ENCODE measurements at places on chromosomes 16 and 17.
A peak's percentile ranks its signal among the peaks of the same experiment; 100 is the strongest.

DNA sequence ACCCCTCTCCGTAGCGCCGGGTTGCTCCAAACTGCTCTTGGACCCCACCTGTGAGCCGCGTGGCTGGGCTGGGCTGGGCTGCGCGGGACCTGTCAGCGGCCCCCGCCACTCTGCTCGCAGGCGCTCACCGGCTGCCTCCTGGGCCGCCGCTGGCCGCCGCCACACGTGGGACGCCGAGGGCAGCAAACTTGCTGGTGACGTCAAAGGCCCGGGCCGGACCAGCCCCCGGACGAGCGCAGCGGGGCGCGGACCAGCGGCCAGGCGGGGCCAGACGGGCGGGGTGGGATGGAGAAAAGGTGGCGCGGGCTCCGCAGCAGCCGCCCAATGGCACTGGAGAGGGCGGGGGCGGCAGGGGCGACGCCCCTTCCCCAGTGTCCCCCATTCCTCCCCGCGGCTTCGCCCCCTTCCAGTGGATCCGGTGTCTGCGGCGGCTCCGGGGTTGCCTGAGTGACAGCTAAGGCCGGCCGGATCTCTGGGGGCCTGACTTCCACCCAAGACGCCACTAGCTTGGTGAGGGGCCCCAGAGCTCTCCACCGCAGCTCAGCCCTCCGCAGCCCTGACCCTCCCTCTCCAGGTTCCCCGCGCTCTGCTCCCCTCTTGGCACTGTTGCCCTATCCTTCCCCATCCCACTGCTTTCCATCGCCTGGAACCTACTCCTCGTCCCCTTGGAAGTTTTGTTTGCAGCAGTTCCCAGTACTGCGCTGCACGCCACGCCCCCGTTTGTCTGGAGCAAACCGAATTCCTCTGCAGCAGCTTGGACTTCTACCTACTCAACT lies at the start of gene HS3ST3A1:
HS3ST3A1 (minus strand) TSS at position 154 of the 776 bp plus-strand sequence. CDS start 800 bp downstream, outside the sequence.
- no peak for DNase-seq

- DNase-seq = peak; percentile 62
Observed at GRCh38 chr17:39863918-39864746, at the start of gene IKZF3. Gene IKZF3, minus strand, starts transcription at chr17:39864312. Its CDS starts 186 bp downstream, at chr17:39864126.

- DNase-seq = no peak
Observed at GRCh38 chr16:64882078-64882784, 239.6 kb downstream of the CDH11 start.

DNA sequence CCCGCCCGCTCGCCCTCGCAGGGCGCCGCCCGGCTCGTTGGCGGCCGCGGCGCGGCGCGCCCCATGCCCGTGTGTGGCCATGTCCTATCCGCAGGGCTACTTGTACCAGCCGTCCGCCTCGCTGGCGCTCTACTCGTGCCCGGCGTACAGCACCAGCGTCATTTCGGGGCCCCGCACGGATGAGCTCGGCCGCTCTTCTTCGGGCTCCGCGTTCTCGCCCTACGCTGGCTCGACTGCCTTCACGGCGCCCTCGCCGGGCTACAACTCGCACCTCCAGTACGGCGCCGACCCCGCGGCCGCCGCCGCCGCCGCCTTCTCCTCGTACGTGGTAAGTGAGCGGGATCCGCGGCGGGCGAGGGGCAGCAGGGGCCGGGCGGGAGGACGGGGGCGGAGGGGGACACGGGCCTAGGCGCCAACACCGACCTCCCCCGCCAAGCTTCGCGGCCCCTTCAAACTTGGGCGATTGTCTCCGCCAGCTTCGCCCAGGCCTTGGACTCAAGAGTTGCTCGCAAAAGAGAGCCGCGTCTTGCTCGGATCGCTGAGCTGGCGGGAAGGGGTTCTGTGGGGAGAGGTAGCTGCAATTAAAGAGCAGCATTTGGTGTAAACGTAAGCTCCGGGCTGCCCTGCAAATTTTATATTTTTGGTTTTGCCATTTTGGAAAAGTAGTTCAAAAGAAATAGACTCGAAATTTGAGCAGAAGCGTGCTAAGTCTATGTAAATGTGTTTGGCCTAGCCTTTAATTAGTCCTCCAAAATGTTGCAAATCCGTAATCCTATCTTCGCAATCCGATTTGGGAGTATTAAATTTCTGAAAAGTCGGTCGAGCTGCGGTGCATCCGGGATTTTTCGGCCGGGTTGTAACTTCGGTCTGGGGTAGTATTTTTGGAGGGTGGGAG lies 702 bp downstream of the IRX5 start:
- DNase-seq = peak; percentile 11

- peak; percentile 38 for DNase-seq
Observed at GRCh38 chr17:50817838-50818237, 17.5 kb upstream of the WFIKKN2 start.

GRCh38 chr17:21140911-21141310 lies 14.1 kb downstream of the DHRS7B start:
- DNase-seq = no peak

GRCh38 chr17:77489239-77489892 lies 348.6 kb downstream of the SEC14L1 start:
- no peak for DNase-seq

DNA sequence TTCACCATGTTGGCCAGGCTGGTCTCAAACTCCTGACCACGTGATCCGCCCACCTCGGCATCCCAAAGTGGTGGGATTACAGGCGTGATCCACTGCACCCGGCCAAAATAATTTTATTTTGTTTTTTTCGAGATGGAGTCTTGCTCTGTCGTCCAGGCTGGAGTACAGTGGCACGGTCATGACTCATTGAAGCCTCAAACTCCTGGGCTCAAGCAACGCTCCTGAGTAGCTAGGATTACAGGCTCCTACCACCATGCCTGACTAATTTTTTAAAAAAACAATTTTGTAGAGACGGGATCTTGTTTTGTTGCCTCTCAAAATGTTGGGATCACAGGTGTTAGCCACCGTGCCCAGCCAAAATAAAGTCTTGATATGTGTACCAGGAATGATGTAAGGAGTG lies 2.4 kb upstream of the TTLL6 start:
- DNase-seq = no peak

DNA sequence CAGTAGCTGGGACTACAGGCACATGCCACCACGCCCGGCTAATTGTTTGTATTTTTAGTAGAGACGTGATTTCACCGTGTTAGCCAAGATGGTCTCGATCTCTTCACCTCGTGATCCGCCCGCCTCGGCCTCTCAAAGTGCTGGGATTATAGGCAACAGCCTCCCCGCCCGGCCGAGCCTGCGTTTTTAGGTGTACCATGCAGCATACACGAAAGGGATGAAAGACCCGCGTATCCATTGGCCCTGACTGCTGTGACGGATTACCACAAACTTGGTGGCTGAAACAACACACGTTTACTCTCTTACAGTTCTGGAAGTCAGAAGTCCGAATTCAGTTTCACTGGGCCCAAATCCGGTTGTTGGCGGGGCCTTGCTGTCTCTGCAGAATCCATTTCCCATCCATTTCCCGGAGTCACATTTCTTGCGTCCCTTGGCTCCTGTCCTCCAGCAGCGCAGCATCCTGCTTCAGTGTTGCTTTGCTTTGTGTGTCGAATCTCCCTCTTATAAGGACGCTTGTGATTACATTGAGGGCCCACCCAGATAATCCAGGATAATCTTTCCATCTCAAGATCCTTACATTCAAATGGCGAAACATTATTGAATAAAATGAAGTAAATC lies 8.3 kb upstream of the GUCY2D start:
- DNase-seq = no peak

- no peak for DNase-seq
Observed at GRCh38 chr16:2785101-2785991, 2.0 kb downstream of the PRSS33 start.

- peak; percentile 24 for DNase-seq
Observed at GRCh38 chr16:89289428-89290395, 72.2 kb downstream of the ZNF778 start.

DNA sequence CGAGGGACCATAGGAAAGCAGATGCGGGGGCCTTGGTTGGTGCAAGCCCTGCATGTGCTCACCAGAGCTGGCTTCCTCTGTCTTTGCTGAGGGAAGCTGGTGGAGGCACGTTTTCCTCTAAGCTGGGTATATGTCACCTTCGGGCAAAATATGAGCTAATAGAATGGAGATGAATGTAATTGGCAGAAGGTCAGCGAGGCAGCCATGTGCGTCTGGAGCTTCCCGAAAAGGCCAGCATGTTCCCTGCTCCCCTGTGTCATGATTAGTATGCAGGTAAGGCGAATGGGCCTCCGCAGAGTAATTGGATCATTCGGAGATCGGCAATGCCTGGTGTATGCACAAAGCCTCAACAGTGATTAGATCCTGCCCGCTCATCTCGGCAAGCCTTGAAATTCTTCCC lies 806.2 kb upstream of the EEF2KMT start:
- no peak for DNase-seq

DNA sequence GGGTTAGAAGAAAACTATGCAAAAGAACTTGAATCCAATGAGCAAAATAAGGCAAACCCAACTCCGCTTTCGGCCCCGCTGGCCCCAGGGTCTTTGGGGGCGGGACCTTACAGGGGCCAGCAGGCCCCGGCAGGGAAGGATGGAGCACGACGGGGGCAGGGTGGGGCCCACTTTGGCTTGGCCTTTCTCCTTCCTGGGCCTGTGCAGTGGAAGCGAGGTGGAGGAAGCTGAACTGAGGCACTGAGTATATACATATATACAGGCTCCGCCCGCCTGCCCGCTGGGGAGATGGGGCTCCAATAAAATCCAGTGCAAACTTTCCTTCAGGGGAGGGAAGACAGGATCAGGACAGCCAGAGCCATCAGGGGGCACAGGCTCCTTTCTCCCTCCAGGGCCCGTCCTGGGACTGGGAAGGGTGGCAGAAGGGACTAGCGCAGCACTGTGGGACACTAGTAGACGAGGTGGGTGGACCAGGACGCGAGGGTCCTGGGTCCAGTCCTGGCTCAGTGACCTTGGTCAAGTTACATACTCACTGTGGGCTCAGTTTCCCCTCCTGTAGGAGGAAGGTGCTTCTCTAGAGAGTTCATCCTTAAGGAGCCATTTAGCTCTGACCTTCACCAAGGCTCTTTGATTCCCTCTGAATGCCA lies 20.9 kb upstream of the MPO start:
- DNase-seq = no peak

- DNase-seq = no peak
Observed at GRCh38 chr17:28475151-28475900, 1.9 kb downstream of the SLC13A2 start.

DNA sequence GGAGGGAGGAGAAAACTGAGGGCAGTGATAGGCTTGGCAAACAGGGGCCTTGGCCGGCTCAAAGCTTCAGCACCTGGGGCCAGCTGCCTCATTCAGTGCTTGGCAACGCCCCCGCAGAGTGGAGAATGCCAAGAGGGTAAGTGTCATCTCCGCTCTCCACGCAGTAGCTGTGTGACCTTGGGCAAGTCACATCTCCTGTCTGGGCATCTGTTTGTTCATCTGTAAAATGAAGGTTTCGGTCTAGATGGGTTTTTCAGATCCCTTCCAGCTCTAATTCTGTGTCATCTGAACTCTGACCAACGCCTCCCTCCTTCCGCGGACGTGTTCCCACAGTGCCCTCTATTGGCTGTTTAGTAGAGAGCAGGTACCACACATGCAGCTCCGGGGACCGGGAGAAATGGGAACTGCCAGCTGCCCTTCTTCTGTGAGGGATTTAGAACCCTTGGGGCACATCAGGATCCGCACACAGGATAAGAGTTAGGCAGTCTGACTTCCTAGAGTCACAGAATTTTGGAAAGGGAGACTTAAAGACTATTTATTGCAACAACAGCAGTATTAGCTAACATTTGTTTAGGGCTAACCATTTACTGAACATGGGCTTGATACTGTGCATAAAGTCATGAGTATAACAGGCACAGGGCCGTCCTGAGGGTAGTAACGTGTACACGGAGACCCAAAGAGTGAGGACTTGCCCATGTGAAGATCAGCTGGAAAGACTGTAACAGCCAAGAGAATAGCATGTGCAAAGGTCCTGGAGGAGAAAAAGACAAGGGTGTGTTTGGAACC lies 26.8 kb downstream of the GP2 start:
- DNase-seq = peak; percentile 58

GRCh38 chr16:79130616-79131015 lies 469.9 kb downstream of the MAF start:
- no peak for DNase-seq

DNA sequence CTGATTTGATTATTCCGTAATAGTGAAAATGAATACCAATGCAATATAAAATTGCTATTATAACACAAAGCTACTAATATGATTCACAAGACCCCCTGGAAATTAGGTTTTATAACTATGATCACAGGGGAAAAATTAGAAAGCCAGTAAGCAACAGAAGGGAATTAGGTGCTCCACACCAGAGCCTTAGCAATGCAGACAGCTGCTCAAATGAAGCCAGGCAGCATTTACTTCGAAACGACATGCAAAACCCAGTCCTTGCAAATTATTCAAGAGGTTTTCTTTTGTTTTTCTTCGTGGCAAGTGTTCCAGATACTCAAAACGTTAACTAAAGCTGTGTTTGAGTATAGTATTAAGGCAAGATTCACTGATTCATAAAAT lies 47.9 kb downstream of the TOX3 start:
- DNase-seq = no peak

DNA sequence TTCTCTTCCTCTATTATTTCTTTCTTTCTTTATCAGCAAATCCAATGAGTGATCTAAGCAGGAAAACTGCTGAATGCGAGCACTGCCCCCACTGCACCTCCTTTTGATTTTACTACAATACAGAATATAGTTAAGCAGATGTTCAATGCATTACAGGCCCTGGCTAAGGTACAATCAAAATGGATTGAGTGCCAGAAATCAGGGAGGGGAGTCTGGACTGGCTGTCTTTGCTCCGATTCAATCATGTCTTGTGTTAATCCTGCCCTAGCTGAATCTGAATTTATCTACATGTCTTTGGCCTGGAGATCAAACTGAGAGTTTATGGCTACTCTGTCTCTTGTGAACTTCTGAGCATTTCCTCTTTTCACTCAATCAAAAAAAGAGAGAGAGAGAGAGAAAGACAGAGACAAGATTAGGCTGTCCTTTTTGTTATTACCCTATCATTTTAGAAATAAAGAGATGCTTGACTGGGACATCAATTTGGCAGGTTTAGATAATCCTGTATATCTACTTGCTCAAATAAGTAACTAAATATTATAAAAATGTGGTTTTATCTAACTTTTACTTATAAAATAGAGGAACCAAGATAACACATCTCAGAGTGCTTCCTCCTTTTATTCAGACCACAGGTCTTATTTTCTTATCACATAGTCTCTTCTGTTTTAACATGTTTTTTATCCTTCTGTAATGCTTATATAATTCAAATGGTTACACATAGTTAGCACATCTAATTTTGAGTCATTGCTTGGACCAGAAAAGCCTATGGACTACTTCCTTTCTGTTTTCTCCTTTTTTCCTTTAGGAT lies 656.2 kb downstream of the KCNJ2 start:
- no peak for DNase-seq

DNA sequence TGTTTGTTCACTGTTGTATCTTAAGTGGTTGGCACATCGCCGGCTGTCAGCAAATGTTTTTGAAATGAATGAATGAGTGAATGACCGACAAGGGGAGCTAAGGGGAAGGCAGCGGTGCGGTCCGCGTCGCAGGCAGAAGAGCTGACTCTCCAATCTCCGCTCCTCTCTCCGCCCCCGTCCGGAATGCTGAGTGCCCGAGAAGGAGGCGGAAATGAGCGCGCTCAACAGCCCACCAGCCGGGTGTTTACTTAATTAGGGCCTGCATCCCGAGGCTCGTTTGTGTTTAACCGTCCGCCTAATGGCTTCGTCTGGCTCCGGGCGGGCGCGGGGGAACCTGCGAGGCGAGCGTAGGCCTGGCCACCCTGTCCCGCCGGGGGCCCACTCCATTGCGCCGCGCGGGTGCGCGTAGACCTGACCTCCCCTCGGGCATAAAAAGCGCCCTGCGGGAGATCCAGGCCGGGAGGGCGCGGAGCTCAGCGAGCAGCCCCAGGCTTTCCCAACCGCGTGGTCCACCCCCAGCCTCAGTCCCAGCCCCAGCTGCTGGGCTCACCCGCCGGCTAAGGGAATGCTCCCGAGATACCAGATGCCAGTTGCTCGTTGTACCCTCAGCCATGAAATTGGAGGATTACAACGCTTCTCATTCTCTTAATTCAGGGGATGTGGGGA lies 2.5 kb upstream of the CDH3 start:
- DNase-seq = no peak
